ENCODE measurements at places on chromosomes 2 and 18. TPM values are rescaled to one million over a fixed set of nuclear protein-coding genes. Genes with fewer than 3 reads are reported as not detected.

The KCNG2 gene
- not detected for total RNA-seq

DNA sequence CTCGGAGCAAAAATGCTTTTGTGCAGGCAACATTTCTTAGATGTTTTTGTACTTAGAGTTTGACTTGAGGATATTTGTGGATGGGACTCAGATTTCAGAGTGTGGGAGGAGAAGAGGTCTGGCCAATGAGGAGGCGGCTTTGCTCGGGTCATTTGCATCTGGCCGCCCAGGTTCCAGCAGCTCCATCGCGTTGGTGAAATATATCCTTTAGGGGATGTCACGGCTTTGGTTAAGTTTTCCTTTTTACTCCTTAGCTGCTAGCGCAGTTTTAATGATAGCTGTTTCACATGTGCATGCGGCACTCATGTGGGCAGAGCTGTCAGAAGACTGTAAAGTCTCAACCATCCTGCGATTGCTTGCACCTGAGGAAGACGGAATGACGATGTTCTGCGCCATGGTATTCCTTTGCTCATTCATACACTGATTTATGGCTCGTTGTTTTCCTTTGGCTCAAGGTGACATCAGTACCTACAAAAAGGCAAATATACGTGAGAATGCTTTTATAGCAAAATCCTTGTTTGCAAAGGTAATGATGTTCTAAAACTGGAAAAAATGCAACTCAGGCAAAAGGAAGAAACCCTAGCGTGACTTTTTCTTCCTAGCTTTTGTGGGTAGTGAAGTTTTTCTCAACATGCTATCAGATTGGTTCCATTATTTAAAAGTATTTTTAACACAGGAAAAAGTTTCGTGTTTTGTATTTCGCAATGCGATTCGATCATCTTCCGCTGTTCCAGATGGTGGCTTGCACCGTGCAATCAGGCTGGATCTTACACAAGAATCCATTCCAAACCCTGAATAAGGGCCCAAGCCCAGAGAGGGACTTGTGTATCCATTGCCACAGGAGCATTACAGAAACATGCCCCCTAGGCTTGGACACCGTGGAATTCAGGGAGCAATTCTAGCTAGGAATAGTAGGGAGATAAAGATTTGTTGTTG is 70.5 kb upstream of the ZNF516 start:
- peak; percentile 76 for DNase-seq

- DNase-seq, result no peak
Measured at GRCh38 chr2:100785626-100786296, 34.2 kb upstream of the NPAS2 start.

DNA sequence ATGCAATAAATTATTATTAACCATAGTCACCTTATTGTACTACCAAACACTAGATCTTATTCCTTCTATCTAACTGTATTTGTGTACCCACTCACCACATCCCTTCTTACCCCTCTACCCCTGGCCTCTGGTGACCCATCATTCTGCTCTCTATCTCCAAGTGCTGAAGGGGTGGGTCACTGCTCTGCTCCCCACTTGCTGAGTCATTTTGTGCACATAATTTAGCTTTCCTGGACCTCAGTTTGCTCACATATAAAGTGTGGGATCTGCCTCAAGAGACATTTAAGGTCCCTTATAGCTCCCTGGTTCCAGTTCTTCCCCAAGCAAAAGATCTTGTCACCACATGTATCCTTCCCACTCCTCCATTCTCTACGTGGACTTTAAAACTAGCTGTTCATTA is 169.4 kb downstream of the ZNF385B start:
- no peak for DNase-seq

GRCh38 chr2:209905691-209906090 is 96.7 kb upstream of the RPE start:
- DNase-seq, result no peak

DNA sequence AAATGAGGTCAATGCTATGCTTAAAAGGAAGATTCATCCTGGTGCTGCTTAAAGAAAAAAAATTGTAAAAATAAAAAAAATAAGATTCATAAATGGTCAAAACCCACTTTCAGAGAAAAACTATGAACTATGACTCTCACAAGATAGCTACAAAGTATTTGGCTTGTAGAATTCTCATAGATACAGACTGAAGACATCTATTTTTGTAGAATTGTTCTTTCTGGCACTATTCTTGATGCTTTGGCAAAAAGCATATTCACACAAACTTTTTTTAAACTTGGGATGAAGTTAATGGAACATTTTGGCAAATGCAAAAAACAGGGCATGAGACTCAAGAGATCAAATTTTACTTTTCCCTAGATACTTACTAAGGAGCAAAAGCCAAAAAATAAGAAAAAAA is 12.5 kb upstream of the ANKRD29 start:
- no peak for DNase-seq

DNA sequence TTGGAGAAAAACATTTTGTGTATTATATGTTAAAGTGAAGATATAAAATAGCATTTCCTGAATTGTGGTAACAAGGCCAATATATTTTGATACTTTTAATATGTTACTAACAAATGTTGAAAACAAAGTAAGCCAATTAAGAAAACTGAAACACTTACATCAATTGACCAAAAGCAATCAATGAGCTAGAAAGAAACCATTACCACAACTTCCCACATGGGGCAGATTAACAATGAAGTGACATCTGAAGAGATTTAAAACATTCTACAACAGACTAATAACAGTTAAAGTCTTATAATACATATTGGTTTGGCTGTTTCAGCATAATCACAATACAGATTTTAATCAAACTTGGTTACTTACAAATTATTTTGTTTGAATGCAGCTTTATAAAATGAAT is 282.4 kb upstream of the NETO1 start:
- DNase-seq, result no peak

DNA sequence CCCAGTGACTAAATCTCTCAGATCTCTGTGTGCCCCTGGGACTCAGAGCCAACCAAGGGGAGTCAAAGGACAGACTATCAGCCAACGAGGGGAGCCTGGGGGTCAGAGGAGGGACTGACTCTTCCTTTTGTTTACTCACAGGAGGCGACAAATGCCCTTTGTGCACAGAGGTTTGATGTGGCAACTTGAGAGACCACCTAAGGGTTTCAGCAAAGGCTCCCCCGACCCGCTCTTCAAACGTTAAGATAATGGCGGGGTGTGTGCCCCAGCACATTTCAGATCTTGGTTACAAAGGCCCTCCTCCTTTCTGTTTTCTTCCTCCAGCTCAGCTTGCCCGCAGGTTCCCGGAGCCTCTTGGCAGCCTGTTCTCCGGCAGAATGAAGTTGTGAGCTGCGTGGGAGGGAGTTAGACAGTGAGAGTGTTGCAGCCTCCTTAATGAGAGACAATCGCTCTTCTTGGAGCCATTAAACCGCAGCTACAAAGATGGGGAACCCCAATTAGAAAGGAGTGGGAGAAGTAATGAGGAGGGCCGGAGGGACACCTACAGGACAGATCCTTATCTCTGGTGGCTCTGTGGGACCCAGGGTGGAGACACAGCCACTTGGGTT is 76.2 kb downstream of the KIAA2012 start:
- DNase-seq, result peak; percentile 76

- DNase-seq, result no peak
Measured at GRCh38 chr18:60047556-60047955, 147.8 kb downstream of the PMAIP1 start.

The MYCN gene
- 1.8 TPM for total RNA-seq

DNA sequence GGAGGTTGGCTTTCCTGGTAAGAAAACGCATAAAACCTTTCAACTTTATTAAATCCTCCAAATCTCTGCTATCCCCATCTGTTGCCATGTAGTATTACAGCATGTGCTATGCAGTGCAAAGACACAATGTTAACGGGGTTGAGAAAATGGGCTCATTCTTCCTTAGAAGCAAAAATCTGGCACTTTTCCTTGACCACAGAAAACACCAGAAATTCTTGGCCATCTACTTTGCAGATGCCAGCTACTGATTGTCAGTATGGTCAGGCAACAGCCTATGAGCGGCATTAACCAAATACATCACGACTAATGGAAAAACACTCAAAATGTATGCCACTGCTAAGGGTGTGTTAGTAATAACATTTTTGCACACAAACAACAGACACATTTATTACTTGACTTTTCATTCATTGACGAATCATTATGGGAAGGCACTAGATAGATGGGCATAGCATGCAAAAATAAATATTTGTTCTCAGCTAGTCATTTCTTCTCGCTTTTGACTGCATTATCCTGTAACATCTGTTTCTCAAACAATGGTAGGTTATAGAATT is 65.2 kb upstream of the CRIM1 start:
- DNase-seq, result no peak

GRCh38 chr2:29014811-29015421 is 33.8 kb downstream of the TOGARAM2 start:
- no peak for DNase-seq

The UPP2 gene
- 0.23 TPM for total RNA-seq

- no peak for DNase-seq
Measured at GRCh38 chr2:206422493-206422892, 20.8 kb upstream of the ADAM23 start.

- DNase-seq, result no peak
Measured at GRCh38 chr2:37928377-37928776, 3.3 kb downstream of the RMDN2 start.

GRCh38 chr2:201807452-201807999 is 1.2 kb downstream of the CDK15 start:
- DNase-seq, result peak; percentile 45

GRCh38 chr2:134839649-134840048 is 1.2 kb downstream of the ACMSD start:
- DNase-seq, result no peak

Data from ovary (tissue), 10 donors.